ENCODE measurements at places on chromosomes 7 and 10. TPM values are rescaled to one million over a fixed set of nuclear protein-coding genes. Genes with fewer than 3 reads are reported as not detected.

Gene OR2A12
- total RNA-seq, result not detected

Gene CALML5
- total RNA-seq, result not detected

DNA sequence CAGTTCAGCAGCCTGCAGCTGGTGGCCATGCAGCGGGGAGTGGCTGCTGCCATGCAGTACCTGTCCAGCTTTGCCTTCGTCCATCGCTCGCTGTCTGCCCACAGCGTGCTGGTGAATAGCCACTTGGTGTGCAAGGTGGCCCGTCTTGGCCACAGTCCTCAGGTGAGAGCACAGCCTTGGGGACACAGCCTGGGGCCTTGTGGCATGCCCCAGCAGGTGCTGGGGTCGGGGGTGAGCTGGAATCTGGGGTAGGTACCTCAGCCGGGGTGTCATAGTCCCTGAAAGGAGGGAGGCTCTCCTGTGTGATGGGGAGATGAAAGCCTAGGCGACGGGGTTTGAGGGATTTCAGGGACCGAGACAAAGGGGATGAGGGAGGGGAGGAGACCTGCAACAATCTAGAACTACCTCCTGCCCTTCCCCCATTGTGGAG is 14.1 kb downstream of the EPHB6 start:
- no peak for DNase-seq

DNA sequence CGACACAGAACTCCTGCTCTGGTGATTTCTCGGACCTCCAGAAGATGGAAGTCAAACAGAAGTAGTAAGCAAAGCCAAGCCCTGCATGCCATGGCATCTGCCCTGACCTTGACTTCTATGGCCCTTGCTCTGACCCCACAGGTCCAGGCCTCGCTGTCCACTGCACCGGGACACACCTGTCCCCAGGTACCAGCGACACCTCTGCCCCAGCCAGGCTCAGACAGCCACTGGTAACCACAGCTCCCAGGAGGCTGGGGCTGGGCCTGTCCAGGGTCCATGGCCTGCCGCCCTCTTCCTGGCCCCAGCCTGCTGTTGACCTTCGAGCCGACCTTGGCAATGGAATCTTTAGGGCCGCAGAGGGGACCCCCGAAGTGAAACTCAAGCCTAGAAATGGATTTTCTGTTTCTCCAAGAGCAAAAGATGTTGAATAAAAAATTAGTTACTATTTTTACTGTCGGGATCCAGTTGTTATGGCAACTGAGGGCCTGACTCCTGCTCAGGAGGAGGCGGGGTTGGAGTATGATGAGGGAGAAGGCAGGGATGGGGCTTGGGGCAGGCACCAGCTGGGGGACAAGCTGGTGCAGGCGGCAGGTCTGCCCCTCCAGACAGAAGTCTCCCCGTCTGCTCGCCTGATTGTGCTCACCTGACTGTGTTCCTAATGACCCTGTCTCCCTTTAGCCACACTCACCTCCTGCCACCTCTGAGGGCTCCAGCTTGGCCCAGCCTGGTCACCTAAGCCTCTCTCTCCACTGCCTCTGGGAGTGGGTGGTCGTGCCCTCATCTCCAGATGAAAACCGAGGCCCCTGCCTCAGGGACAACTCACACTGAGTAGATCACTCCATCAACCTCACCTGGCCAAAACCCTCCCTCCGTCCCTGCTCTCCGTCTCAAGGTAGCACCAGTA is 4.1 kb upstream of the MMD2 start:
- DNase-seq, result no peak

Gene OR6B1
- under 0.01 TPM for total RNA-seq

Gene NRCAM
- 0.97 TPM for total RNA-seq

GRCh38 chr7:36075561-36075960 is 77.5 kb upstream of the EEPD1 start:
- no peak for DNase-seq

Gene MPP7
- 0.43 TPM for total RNA-seq

DNA sequence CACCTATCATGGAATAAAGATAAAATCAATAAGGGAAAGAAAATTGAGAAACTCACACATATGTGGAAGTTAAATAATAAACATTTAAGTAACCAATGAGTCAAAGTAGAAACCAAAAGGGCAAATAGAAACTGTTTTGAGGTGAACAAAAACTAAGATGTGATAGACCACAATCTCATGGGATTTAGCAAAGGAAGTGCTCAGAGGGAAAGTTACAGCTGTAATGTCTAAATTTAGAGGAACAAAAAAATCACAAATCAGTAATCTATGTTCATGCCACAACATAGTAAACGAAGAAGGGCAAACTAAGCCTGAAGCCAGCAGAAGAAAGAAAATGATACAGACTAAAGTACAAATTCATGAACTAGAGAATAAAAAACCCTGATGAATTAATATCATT is 16.3 kb downstream of the CYP3A4 start:
- no peak for DNase-seq

DNA sequence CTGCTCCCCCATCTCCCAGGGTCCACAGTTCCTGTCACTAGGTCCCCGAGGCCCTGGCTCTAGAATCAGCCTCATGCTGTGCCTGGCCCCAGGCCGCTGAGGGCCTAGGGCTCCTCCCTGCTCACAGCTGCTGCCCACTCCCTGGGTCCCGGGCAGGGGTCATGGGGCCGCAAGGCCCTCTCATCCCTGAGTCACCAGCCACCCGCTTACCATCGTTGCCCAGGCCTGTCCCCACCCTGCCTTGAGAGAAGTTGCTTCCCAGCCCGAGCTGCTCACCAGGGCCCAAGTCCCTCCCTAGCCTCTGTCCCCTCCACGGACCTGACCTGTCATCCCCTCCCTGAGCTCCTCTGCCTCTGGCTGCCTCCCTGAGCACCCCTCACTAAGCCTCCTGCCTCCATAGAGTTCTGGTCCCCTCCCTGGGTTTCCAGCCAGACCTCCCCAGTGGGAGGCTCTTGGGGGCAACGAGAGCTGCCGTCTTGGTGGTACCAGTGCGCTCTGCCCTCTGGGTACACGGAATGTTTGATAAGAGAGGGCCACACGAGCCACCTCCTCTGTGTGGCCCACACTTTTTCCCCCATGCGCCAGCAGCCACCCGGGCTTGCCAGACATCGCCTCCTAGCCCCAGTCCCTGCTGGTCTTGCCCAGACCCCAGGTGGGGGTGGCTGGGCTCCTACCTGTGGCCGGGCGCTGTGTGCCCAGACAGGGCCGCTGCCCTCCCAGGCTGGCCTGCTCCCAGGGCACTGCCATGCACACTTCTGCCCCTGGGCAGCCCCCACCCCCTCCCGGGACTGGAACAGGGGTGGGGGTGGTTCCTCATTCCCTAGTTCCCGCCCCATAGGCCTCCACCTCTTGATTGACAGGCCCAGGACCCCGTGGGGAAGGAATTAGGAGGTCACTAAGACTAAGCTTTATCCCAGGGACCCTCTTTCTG is 21.3 kb downstream of the MLXIPL start:
- DNase-seq, result no peak

GRCh38 chr7:76346778-76347177 is 12.0 kb downstream of the YWHAG start:
- DNase-seq, result peak; percentile 30

Gene MIOS
- total RNA-seq, result 28.7 TPM

DNA sequence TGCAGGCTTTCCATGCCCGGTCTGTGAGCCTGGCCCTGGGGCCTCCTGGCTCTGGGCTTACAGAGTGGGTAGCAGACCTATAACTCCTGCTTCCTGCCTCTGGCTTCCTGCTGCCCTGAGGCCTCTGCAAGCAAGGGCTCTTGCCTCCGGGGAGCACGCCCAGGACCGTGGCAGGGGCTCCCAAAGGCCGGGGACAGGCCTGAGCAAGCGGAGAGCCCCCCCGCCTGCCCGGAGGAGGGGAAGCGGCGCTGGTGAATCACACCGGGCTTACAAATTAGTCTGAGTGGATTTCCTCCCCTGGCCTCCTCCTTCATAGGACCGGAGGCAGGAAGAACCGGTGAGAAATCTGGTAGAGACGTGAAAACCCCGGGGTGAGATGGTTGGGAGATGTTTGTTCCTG is 1.5 kb upstream of the MYL10 start:
- DNase-seq, result peak; percentile 17

- DNase-seq, result peak; percentile 48
Observed at GRCh38 chr7:102085218-102085772, 201.4 kb upstream of the SH2B2 start.

- peak; percentile 77 for DNase-seq
Observed at GRCh38 chr7:90625562-90625961, 29.4 kb downstream of the CDK14 start.

DNA sequence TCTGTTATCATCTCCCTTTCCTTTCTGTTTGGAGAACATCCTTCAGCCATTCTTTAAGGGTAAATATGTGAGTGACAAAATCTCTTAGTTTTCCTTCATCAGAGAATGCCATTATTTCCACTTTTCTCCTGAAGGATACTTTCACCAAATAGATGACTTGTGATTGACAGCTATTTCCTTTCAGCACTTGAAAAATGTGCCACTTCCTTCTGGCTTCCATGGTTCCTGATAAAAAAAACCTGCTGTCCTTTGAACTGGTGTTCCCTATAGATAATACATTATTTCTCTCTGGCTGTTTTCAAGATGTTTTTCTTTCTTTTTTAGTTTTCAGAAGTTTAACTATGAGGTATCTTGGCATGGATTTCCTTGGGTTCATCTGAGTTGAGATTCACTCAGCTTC is 79.7 kb downstream of the TBXAS1 start:
- DNase-seq, result no peak

Gene ADAP1
- 1.3 TPM for total RNA-seq

DNA sequence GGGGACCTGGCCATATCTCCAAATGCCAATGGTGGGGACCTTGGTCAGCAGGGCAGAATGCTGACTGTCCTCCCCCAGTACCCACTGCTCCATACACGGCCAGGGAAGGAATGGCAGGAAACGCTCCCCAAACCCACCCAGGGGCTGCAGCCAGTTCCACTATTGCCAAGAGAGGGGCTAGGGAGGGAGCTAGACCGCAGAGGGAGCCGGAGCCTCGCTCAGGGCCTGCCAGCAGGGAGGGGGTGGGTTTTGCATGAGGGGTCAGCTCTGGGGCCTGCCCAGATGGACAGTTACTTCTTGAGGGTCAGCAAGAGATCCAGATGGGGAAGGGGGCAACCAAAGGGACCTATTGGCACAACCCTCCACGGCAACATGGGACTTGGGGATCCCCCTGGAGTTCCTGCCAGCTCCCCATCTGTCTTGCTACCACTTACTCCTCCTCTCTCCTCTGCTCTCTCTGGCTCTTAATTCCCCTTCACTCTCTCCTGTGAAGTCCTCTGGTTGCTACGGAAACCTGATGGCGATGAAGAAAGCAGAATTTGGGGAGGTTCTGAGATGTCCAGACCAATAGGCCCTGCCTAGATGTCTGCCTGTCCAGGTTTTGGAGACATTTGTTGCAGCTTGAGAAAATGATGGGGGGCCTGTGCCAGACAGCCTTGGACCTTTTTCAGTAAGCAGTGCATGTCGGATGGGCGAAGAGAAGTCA is 12.6 kb downstream of the FGF8 start:
- no peak for DNase-seq

- DNase-seq, result peak; percentile 56
Observed at GRCh38 chr7:74401137-74401859, 52.4 kb upstream of the GTF2IRD1 start.

GRCh38 chr10:113656896-113657295 is 6.9 kb downstream of the NRAP start:
- DNase-seq, result no peak

Gene NPTX2
- 0.43 TPM for total RNA-seq

- DNase-seq, result no peak
Observed at GRCh38 chr7:155814316-155815276, 2.3 kb upstream of the SHH start.

- no peak for DNase-seq
Observed at GRCh38 chr7:122914812-122915211, 28.6 kb upstream of the CADPS2 start.

Gene AKR1C2
- 1.6 TPM for total RNA-seq

GRCh38 chr10:29688230-29688661 is 53.5 kb upstream of the SVIL start:
- DNase-seq, result no peak

DNA sequence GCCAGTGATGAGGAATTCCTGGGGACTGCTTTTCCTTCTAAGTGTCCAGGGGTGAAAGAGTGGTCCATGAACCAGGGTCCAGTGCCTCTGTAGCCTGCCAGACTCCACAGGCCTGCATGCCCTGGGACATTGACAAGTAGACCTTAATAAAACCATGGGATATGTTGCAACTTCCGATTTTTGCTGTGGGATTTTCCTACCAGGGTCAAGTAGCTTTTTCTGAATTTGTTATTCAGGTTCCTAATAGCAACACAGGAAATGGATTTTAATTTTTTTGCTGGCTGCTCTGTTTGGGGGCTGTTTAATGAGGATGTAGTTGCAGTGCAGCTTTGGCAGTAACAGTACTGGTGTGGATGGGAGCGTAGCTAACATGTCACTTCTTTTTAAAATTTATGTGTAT is 42.1 kb downstream of the WBP1L start:
- DNase-seq, result peak; percentile 77

DNA sequence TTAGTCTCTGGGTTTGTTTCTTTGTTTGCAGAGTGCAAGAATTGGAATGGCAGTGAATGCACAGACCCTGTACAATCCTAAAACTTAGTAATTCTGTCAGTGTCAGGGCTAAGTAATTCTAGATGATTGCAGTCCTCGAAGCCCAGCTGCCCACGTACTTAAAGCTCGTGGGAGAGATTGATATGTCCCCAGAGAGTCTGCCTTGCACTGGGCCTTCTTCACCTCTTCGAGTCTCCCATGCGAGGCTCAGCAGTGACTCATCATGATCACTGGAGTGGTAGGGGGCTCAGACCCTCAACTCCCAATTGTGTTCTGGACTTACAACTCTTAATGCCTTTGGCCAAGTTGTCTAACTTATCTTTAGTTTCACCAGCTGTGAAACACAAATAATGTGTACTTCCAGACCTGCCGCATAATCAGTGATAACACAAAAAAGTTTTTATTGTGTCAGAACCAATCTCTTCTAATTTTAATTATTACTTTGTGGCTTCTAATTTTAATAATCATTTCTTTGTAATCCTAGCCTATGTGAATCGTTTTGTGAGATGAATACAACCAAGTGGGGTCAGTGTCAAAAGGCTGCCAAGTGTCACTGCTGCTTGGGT is 345.6 kb upstream of the LRGUK start:
- DNase-seq, result no peak

GRCh38 chr10:78896159-78896928 is 172.4 kb upstream of the ZMIZ1 start:
- DNase-seq, result no peak

Gene CFAP69
- 2.6 TPM for total RNA-seq

Gene HMX2
- total RNA-seq, result not detected

GRCh38 chr10:52999258-52999657 is 226.7 kb upstream of the MBL2 start:
- DNase-seq, result no peak

DNA sequence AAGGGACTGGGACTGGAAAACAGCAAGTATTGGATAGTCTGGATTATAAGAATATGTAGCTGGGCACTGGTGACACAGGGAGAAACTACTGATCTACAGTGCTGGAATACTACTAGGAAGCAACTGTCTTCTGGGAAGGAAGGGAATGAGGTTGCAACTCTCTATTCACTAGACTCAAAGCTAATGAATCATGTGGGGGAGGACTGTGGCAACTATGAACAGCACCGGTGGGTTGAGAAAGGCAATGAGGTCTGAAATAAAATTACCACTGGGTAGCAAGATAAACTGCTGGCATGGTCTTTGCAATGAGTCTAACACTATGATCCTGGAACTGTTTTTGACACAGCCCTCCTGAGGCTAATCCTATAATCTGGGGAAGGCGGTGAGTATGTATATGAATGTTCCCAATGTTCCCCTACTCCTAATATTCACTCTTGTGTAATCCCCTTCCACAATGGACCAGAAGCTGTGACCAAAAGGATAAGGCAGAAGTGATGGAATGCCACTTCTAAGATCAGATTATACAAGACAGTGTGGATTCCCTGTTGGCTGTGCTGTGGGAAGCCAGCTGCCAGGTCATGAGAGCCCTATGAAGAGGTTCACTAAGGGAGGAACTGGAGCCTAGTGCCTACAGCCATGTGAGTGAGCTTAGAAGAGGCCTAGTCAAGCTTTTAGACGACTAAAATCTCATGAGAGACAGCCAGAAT is 101.3 kb upstream of the DNAJB12 start:
- peak; percentile 20 for DNase-seq

Measured in fibroblast of villous mesenchyme (primary cell).